ENCODE measurements at places on chromosomes 11 and 22.

DNA sequence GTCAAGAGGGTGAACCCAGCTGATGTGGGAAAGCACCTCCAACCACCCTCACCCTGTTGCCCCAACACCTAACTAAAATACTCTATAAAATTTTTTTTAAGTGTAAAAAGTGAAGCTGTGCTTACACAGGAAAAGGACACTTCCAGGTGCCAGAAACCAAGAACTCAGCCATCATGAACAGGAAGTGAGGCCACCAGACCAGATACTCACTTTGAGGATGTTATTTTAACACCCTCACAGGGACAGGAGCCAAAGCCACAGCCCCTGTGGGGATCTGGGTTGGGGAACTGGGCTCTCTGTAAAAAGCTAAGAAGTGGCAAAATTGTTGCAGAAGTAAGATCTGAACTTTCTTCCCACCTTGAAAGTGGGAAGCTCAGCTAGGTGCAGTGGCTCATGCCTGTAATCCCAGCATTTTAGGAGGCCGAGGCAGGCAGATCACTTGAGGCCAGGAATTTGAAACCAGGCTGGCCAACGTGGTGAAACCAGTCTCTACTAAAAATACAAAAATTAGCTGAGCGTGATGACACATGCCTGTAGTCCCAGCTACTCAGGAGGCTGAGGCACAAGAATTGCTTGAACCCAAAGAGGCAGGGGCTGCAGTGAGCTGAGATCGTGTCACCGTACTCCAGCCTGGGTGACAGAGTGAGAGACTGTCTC is 3.8 kb downstream of the RSPH14 start:
- DNase-seq, result peak; percentile 49

DNA sequence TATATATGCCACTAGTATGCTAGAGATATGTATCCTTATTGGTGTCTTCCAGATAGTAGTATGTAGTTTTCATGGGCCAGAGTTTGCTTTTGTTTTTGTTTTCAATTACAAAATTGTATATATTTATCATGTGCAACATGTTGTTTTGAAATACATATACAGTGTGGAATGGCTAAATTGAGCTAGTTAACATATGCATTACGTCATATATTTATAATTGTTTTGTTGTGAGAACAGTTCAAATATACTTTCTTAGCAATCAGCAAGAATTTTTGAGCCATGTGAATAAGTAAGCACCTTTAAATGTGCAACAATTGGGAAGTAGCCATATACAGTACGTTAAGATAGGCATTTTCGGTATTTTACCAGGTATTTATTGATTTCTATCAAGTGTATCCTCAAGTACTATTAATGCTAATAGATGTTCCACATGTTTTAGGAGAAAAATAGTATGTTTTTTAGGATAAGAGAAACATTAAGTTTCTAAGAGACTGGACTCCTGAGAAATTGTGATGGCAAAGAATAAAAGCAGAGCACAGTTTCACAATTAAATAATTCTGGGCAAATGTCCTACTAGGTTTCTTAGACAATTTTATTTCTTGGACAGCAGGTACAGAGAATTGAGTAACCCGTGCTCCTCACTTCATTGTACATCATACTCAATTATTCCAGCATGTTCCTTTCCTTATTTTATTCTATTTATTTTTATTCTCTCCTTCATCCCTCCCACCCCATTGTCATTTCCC is 60.5 kb upstream of the SLC5A12 start:
- no peak for DNase-seq

GRCh38 chr11:104700609-104701008 is 197.7 kb downstream of the CASP12 start:
- no peak for DNase-seq

- DNase-seq, result no peak
Measured at GRCh38 chr11:123690485-123690884, 36.1 kb upstream of the SCN3B start.

GRCh38 chr22:32631507-32632255 is 157.1 kb downstream of the FBXO7 start:
- DNase-seq, result no peak

DNA sequence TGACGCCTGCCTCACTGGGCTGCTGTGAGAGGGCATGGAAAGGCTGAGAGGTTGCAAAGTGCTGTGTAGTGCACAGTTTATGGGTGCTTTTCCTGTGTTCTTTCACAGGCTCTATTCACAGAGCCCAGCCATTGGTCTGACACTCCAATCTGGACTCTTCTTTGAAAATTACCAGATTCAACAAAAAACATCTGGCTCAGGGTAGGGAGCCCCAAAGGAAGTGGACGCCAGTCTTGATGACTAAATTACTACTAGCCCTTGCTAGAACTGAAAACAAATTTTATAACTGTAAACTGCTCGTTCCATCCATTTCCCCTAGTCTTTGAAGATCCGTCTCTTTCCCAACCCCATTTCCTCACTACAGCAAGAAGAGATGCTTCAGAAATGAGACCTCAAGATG is 178.6 kb downstream of the TENM4 start:
- no peak for DNase-seq

DNA sequence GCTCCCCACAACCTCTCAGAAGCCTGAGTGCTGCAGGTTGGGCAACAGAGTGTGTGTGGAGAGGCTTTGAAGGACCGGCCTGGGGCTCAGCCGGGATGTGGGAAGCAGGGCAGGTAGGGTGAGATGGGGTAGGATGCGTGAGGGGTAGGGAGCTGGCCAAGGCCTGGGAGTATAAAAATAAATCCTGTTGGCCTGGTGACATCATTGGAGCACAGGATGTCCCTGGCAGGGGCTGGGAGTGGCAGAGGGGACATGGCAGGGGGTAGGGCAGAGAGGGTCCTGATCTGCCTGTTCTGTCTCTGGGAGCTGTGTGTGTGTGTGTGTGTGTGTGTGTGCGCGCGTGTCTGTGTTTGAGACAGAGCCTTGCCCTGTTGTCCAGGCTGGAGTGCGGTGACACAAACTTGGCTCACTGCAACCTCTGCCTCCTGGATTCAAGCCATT is 28.6 kb downstream of the TEF start:
- no peak for DNase-seq

DNA sequence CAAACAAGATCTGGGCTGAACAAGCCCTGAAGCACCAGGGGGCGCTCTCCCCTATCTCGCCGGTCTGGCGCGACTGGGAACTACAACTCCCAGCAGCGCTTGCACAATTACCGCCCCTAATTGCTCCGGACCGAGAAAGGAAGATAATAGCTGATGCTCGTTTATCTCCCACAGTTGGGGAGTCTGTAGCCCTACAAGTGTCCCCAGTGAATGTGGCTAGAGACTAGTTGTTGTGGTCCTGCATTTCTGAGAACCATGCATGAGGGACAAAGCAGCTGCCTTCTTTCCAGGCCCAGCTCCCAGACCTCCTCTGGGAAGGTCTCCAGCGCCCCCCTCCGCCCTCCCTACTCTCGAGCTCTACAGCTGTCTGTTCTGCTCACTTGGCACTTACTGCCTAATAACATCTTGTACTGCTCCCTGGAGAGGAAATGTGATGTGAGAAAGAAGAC is 34.4 kb downstream of the NRXN2 start:
- peak; percentile 89 for DNase-seq

DNA sequence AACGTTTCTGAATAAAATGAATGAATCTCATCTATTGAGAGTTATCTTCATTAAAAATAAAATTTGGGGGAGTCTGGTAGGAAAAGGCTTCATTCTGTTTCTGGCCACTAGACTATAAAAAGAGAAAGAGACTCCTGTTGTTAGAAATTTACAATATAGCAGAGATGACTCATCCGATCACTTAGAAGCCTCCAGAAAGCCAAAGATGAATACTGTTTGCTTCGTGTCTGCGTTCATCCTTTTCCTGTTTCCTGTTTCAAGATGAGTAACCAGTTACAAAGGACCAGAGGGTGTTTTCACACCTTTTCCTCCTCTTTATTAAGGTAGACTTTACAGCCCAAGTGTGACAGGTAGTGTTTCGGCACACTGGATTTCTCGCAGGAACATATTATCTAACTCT is 1120.7 kb downstream of the LRRC4C start:
- DNase-seq, result peak; percentile 94

DNA sequence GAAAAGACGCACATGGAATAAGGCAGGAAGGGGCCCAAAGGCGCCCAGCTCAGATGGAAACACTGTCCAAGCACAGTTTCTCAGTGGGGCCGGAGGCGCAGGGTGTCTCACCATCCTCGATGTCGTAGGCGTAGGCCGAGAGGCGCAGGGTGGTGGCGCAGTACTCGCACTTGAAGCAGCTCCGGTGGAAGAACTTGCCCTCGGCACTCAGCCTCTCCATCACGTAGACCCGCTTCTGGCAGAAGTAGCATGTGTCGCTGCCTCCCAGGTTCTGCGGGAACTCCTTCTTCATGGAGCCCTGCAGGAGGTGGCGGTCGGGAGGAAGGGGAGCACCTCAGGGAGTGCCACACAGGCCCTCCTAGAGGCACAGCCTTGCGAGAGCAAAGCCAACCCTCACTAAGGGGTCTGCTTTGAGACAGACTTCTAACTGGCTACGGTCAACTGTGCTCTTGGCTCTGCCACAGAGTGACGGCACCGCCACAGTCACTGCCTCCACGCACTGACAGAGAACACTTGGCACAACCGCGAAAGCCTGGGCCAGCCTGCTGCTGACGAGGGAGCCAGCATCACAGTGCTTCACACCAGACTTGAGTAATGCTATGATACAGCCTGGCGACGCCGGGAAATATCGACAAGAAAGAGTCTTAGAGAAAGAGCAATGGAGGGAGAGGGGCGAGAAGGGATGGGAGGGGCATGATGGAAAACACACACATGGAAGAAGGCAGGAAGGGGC is 97.6 kb upstream of the BID start:
- DNase-seq, result no peak

DNA sequence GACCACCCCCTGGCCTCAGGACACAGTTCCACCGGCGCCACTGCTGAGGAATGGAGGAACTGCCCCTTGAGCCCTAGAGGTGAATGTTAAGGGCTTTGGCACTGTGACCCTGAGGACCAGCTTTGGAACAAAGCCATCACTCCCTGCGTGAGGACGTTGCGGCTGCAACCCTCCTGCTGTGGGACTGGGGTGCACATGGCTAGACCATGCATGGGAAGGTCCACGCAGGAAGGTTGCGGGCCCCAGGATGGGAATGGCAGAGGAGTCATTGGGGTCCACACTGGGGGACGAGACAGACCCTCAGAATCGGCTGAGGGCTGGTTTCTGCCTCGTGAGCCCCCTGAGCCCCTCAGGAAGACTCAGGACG is 6.4 kb upstream of the ADORA2A start:
- DNase-seq, result no peak

DNA sequence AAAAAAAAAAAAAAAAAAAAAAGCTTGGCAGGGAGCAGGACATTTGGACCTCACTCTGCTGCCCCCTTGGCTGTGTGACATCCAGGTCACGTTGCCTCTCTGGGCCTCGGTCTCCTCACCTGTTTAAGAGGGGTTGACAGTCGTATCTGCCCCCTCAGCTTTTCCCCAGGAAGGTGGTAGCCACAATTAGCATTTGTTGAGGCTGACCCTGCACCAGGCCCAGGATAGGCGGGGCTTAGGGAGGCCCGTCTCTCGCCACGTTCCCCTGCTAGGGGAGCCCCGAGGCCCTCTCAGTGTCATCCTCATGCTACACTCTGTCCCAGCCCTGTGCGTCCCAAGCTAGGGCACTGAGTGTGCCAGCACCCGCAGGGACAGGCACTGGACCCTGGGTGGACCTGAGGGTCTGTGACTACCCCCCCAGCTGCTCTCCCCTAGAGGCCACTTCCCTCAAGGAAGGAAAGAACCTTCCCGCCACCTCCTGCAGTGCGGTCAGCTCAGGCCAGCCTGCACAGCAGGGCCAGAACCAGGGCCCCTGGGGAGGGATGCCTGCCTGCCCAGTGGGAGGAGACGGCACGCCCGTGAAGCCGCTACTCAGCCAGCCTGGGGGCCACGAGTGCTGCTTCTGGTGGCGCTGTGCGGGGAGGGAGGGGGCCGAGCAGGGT is 38.5 kb upstream of the PPARA start:
- DNase-seq, result no peak

- DNase-seq, result peak; percentile 78
Measured at GRCh38 chr11:59216641-59217564, 4.2 kb upstream of the MPEG1 start.

- no peak for DNase-seq
Measured at GRCh38 chr22:47561115-47561675, 798.7 kb downstream of the TBC1D22A start.

DNA sequence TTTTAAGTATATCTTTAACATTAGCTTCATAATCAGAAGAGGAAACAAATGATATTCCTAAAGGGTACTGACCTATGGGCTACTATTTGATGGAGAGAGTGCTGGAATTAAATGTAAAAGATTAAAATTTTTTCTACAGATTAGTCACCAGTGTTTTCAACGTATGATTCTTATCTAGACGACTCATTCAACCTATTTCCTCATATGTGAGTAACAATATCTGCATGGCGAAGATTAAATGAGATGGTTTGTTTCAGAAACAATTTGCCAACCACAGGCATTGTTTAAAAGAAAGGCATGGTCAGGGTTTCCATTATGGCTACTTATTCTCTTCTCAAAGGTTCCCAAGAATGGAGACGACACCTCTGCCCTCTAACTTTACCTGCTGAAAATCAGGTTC is 20.4 kb downstream of the OR56B4 start:
- no peak for DNase-seq

DNA sequence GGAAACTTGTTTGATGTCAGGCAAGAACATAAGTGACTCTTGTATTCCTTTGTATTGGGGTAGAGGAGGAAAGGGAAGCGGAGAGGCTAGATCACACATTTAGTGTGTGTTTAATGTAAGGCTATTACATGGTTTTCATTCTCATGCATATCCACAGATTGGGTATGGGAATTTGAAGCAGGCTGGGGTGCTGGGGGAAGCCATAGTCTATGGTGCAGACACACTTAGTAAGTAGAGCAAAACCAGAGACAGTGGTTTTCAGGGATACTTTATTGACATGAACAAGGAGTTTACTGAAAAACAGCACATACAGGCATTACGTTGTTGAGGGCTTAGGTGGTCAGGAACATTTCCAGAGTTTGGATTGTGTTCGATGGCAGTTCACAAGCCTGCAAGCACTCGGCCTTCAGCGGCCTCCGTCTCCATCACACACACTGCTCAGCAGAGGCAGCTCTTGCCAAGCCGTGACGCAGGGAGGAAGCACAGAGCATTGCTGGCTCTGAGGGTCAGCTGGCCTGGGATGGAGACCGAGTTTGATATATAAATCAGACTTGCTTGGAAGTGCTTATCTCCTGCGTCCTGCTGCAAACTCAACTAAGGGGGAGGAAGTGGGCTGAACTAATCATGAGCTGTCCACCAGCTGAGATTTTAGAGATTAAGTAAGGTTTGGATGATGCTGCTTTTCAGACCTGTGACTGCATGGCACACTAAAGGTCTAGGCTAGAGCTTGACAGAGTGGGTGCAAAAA is 25.3 kb downstream of the SCN3B start:
- DNase-seq, result peak; percentile 86

DNA sequence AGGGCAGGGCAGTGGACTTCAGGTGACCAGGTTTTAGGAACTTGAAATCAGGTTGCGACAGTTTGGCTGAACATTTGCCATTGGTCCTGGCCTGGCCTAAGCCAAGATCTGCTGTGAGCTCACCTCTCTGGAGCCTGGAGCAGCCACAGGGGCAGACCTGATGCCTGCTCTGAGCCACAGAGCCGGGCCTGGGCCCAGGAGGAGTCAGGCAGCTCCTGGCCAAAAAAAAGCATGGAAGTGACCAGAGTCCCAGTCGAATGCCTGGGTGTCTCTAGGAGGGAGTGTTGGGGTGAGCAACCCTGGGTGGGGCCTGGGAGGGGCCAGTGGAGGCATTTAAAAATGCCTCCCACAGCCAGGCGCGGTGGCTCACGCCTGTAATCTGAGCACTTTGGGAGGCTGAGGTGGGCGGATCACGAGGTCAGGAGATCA is 6.0 kb upstream of the OMP start:
- no peak for DNase-seq

All from lung microvascular endothelial cell (primary cell).